ENCODE measurements at places on chromosomes 13 and 19. TPM values are rescaled to one million over a fixed set of nuclear protein-coding genes. Genes with fewer than 3 reads are reported as not detected.

The KCNC3 gene
- total RNA-seq: 8.3 TPM

DNA sequence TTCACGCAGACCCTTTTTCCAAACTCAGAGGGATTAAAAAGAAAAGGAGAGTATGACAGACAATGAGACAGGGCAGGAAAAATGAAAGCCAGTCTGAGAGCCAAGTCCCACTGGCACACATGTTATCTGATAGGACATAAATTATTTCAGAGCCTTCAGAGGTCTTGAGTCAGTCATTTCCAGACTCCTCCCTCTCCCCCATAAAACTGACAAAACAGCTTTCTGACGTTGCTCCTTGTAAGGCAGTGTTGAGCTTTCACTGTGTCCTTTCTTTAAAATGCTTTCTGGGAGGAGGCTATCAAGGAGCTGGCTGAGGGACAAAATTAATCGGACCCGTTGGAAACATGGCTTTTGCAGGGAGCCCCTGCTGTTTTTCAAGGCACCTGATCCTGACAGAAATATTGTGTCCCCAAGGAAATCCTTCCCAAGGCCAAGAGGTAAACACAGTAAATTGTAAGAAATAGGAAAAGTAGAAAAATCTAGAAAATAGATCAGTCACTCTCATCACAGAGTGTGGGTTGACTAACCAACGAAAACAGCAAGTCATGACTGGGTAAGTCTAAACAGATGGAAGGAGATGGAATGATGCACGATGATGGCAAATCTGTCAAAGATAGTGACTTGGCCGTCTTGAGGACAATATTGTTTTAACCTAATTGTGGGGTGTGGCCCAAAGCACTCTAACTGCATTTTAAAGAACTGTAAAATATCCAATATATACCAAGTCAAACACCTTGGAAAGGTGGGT, 89.7 kb downstream of the DCT start:
- no peak for DNase-seq

GRCh38 chr19:17951990-17952976, 14.6 kb upstream of the KCNN1 start:
- DNase-seq: no peak

- no peak for DNase-seq
Measured at GRCh38 chr13:106205871-106206270, 329.6 kb downstream of the EFNB2 start.

DNA sequence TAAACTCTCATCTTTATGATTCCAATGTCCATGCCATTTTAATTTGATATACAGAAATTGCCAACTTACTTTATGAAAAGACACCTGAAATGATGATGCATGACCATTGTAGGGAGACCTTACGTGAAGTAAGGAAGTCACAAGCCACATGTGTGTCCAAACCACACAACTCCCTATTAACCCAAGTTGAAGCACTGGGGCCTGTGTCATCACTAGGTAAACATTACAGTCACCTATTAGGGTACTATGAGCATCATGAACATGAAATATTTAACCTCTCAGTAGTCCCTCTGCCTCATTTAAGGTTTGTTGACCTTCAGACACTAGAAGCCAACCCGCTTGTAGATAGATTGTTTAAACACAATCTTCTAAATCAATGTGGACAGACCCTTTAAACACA, 576.9 kb downstream of the IRS2 start:
- DNase-seq: no peak

- no peak for DNase-seq
Measured at GRCh38 chr19:50599427-50599826, 31.2 kb upstream of the LRRC4B start.

- no peak for DNase-seq
Measured at GRCh38 chr13:77176350-77176749, 149.4 kb upstream of the FBXL3 start.

- DNase-seq: no peak
Measured at GRCh38 chr19:467554-467953, 6.7 kb upstream of the SHC2 start.

The ICAM5 gene
- total RNA-seq: 3.1 TPM

The KIR2DL1 gene
- 0.24 TPM for total RNA-seq

The CLC gene
- total RNA-seq: 1.7 TPM

DNA sequence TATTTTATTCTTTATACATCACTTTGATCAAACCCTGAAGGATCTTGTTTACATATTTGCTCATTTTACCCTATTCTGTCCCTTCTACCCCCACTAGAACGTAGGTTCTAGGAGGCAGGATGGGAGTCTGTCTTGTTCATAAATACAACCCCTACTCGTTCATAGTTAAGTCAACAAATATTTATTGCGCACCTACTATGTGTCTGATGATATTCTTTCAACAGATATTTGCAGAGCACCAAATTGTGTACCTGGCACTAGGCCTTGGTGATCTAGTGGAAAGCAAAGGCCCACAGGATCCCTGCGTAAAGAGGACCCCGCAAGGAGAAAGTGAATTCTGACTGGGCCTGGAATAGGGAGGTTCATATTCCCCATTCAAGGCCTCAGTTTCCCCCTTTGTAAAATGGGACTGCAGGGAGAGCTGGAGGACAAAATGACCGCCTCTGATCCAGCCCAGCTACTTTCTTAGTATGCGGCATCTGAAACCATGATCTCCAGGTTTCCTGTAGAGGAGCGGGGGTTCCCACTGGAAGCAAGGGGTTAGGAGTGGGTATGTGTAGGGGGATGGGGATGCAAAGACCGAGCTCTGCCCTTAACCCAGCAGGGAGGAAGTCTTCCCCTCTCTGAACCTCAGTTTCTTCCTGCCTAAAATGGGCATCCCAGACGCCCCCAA, 534 bp upstream of the GEMIN7 start:
- DNase-seq: no peak

DNA sequence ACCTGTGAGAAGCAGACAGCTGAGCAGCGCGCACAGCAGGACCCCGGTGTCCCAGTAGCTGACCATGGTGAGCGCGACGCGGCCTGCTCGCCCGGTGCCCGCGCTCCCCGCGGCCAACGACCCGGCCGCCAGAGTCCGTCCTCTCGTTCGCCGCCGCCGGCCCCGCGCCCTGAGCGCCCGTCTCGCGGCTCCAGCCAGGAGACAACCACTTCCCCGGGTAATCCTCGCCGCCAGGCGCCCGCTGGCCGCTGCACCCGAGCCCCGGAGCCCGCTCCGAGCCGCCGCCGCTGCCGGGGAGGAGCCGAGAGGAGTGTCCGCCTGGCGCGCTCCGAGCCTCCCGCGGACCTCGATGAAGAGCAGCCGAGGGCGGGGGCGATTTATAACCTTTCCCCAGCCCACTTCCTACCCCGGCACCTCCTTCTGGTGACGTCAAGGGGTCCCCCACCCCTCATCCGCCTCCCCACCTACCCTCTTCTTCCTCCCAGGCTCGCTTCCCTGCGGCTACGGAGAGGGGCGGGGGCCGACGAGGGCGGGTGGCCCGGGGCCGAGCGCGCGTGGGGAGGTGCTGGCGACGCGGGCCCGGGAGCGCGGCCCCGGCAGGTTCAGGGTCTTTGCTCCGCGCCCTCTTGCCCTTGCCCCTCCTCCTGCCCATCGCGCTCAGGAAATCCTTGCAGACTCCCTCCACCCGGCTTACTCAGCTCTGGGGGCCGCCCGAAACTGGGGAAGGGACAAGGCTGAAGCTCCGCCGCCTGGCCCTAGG, at the start of gene FLT1:
Gene FLT1 (minus strand): TSS at position 351 of the 760 bp plus-strand sequence. CDS start 285 bp downstream, at position 66.
- peak; percentile 62 for DNase-seq

DNA sequence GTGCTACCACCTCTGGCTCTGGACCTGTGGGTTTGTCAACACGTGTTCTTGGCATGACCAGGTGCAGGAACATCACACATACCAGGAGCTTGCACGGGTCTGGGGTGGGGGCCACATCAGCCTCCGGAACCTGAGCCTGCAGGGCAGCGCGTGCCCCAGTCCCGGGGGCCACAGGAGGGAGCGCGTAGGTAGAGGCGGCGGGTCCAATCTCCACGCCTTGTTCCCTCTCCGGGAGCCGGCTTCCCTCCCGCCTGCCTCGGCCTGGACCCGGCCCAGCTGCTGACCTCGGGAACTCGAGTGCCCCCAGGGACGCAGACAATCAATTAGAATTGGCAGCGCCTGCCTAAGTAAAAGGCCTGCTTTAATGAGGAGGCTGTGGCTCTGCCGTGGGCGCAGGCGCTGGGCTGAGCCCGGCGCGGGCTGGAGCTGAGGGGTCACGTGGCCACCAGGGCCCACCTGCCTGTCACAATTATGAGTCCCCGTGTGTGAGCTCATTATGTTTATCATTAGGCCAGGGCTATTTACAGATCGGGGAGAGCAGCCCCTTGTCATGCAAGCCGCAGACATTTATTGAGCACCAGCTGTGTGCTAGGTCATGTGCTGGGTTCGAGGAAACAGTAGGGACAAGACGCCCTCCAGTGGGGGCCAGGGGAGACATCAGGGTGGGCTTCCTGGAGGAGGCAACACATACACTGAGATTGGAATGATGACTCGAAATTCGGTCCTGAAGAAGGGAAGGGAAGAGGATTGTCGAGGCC, 32.2 kb upstream of the TNFAIP8L1 start:
- DNase-seq: no peak

The GJA3 gene
- 0.67 TPM for total RNA-seq

DNA sequence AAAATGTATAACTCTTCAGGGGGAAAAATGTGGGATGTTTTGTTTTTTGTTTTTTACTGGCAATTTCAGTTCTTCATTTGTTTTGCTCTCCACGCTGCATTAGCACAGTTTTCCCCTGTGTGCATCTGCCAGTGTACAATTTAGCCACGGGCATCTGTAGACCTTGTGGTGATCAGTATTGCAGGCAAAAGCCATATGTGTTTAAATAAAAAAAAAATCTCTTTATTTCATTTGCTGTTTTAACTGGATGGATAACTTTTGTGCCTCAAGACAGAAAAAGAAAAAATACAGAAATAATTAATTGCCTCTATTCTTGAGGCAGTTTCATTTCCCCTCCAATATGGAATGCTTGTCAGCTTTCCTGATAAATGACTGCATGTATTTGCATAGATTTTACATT, 7.9 kb upstream of the MAB21L1 start:
- DNase-seq: no peak

- DNase-seq: peak; percentile 44
Measured at GRCh38 chr19:12784394-12784870, 6.9 kb upstream of the JUNB start.

- DNase-seq: no peak
Measured at GRCh38 chr19:1871630-1872029, 8.3 kb upstream of the KLF16 start.

The TEX101 gene
- total RNA-seq: not detected

The IGLON5 gene
- 1.1 TPM for total RNA-seq

GRCh38 chr13:98184792-98185191, 7.7 kb upstream of the RNF113B start:
- DNase-seq: no peak
